Fibroblast of skin of back (primary cell): ENCODE measurements at places on chromosomes 7 and 10.

DNA sequence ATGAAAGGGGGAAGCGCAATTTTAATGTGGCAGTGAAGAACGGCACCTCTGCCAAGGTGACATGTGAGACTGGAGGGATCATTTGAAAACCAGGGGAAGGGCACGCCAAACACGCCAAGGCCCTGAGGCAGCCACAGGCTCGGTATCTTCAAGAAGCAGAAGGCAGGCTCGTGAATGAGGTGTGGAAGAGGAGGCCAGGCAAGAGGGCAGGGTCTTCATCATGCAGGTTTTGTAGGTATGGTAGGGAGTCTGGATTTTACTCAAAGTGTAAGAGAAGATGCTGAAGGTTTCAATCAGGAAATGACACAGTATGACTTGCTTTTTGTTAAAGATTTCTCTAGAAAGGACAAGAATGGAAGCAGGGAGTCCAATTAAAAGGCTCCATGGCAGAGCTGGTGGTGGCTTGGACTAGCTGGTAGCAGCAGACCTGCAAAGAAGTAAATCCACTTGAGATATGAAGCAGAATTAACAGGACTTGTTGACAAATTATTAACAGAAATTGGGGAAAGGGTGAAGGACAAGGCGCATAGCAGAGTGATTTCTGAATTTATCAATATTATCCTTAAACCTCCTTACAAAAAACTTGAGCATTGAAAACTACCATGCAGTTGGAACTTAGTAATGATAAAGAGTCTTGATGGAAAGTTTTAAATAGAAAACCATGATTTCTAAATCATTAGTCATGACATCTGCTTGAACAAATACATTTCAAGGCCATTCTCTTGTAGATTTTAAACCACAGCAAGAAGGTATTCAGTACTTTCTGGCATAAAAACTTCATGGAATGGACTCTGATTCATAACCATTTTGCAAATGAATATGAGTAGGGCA lies 70.4 kb downstream of the COA1 start:
- peak; percentile 95 for DNase-seq

GRCh38 chr7:42692621-42693020 lies 219.2 kb downstream of the C7orf25 start:
- DNase-seq = peak; percentile 76

DNA sequence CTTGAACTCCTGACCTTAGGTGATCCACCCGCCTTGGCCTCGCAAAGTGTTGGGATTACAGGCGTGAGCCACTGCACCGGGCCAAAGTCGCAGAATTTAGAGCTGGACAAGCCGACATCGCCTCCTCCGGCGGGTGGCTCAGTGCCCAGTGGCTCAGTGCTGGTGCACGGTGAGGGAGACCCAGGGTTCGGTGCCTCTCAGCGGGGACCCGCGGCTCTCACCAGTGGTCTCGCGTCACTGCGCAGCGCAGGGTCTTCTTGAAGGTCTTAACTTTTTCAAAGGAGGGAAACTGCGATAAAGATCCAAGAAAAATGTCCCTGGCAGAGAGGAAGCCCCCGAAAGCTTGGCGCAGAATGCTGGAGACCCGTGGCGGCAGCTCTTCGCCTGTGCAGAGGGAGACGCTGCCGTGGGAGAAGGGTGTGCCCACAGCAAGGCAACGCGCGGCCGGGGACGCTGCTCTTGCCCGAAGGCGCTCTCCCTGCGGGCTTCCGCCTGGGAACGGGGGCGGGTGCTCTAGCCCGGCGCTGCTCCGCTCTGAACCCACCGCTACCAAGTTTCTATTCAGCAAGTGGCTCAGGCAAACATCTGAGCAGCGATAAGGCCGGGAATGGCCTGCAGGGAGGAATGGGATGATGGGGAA lies 324.3 kb downstream of the DNAJB6 start:
- no peak for DNase-seq

GRCh38 chr10:10126218-10126617 lies 891.5 kb upstream of the CELF2 start:
- no peak for DNase-seq

- no peak for DNase-seq
Measured at GRCh38 chr7:29146888-29147609, 712 bp upstream of the CPVL start.

GRCh38 chr7:140653319-140654108 lies 12.9 kb upstream of the DENND2A start:
- peak; percentile 77 for DNase-seq

- DNase-seq = peak; percentile 34
Measured at GRCh38 chr7:94432817-94433216, 38.1 kb downstream of the COL1A2 start.
